ENCODE measurements at places on chromosomes 1 and 21. TPM values are rescaled to one million over a fixed set of nuclear protein-coding genes. Genes with fewer than 3 reads are reported as not detected.

DNA sequence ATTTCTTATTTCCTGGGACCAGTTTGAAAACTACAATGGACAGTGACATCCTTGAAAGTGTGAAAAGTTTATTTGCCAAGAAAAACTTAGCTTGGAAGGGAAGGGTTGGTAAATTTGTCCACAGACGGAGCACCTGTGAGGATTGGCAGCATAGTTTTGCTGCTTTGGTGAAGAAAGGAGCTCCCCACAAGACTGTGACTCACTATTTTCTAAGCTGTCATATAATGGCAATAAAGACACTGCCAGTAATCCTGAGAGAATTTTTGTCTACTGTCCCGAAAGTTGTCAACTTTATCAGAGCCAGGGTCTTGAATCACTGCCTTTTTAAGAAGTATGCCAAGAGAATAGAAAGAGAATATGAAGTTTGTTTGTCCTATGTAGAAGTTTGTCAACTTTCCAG, 230.8 kb downstream of the NEGR1 start:
- DNase-seq, result no peak

- DNase-seq, result peak; percentile 85
Observed at GRCh38 chr1:86913399-86913895, 479 bp downstream of the SELENOF start.

- no peak for DNase-seq
Observed at GRCh38 chr1:189662190-189662589, 815.5 kb downstream of the BRINP3 start.

- DNase-seq, result no peak
Observed at GRCh38 chr1:31376375-31377134, 3.7 kb upstream of the FABP3 start.

- no peak for DNase-seq
Observed at GRCh38 chr1:247113094-247113497, 8.9 kb upstream of the ZNF669 start.

Gene DMRTA2
- 0.04 TPM for total RNA-seq

Gene ACTL8
- not detected for total RNA-seq

Gene ZMPSTE24
- 22.0 TPM for total RNA-seq

Gene FAM151A
- not detected for total RNA-seq
